ENCODE measurements at places on chromosomes 11 and 22. TPM values are rescaled to one million over a fixed set of nuclear protein-coding genes. Genes with fewer than 3 reads are reported as not detected.

DNA sequence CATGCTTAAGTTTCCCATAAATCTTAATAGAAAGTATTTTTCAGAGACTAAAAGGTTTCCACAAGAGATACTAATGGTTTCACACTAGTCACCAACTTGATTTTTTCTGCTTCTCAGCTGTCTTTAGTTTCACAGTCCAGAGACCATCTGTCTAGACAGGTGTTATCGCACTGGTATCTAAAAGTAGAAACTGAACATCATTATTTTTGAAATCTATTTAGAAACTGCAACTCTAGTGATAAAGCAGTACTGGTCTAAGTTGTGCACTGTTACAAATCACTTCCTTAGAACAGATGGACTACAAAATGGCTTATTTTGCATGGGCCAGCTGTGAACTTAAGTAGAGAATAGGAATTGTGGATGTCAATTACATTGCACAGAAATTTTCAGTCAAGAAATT lies 78.0 kb downstream of the CNTN5 start:
- no peak overlapping the region for H3K27ac ChIP-seq
- H3K36me3 ChIP-seq, result no peaks in the 10 kb centered on the region
- H3K4me1 ChIP-seq, result no peaks in the 10 kb centered on the region
- no peaks in the 10 kb centered on the region for H3K27me3 ChIP-seq
- H3K4me3 ChIP-seq, result no peak overlapping the region
- no peak for DNase-seq

- H3K27me3 ChIP-seq, result no peaks in the 10 kb centered on the region
- no peaks in the 10 kb centered on the region for H3K36me3 ChIP-seq
- H3K27ac ChIP-seq, result no peak overlapping the region
These were observed 985.3 kb upstream of the FAT3 start for GRCh38 chr11:91239359-91239758.

The DDI1 gene
- not detected for total RNA-seq

DNA sequence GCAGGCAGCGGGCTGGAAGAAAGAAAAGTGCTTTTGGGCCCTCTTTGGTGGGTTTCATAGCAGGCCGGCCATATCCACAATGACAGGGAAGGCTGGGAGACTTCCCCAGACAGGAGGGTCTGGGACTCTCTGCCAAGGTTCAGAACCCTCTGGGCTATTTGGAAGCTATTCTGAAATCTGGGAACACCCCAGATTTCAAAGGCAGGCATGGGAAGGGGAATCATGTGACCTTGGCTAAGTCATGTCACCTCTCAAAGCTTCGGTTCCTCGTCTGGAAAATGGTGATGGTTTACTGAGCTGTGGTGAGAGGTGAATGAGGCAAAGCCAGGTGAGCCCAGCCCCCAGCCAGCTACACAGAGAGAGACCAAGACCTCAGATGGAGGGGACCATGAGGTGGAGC lies 4.6 kb downstream of the CASTOR1 start:
- no peak for DNase-seq
- peaks cover 7% of the 10 kb centered on the region for H3K4me1 ChIP-seq
- no peak overlapping the region for H3K27ac ChIP-seq
- H3K4me3 ChIP-seq, result no peak overlapping the region

The LRFN4 gene
- 13.8 TPM for total RNA-seq

DNA sequence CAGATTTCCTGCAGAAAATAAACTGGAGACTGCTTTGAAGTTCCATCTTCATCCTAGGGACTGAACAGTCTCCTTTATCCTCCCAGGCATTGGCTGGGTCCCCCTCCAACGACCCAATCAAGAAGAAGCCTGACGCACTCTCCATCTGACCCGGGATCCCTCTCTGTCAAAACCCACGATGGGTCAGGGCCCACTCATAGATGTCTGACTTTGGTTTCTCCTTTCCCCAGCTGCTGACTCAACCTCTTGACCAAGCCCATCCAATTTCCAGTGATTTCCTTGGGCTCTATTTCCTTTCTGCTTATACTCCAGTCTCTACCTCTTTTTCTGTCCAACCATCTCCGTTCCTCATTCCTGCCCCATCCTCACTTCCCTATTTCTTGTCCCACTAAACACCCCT lies 189.7 kb downstream of the MIAT start:
- H3K27ac ChIP-seq, result no peak overlapping the region
- no peak for DNase-seq
- no peaks in the 10 kb centered on the region for H3K36me3 ChIP-seq
- H3K4me3 ChIP-seq, result no peak overlapping the region

DNA sequence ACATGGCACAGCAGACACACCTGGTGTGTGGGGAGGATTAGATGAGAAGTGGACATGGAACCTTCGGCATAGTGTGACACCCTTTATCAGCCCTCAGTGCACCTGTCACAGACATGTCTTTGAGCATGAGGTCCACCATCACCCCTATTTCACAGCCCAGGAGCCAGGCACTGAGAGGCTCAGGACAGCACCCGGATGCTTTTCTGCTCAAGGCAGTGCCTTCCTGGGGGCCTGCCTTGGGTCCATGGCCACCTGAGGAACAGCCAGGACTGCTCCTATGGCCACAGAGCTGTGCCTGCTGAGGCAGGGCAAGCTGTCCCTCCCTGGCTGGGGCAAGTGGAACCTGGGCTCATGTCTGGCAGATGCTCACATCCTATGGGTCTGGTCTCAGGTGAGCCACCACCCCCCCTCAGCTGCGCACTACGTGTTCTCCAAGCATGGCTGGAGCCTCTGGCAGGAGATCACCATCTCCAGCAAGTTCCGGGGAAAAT lies 75.8 kb downstream of the MORC2 start:
- H3K4me3 ChIP-seq, result no peak overlapping the region
- no peaks in the 10 kb centered on the region for H3K36me3 ChIP-seq
- H3K27me3 ChIP-seq, result no peaks in the 10 kb centered on the region
- no peak for DNase-seq
- H3K4me1 ChIP-seq, result no peaks in the 10 kb centered on the region
- H3K27ac ChIP-seq, result no peak overlapping the region

- no peak overlapping the region for H3K27ac ChIP-seq
- H3K36me3 ChIP-seq, result no peaks in the 10 kb centered on the region
- 0 out of 2 replicates have a peak, but pooled peaks cover 5% of the 10 kb centered on the region for H3K4me1 ChIP-seq
- DNase-seq, result no peak
These were observed 36.5 kb downstream of the OSBPL5 start for GRCh38 chr11:3128356-3129180.

The TLCD5 gene
- 7.7 TPM for total RNA-seq

DNA sequence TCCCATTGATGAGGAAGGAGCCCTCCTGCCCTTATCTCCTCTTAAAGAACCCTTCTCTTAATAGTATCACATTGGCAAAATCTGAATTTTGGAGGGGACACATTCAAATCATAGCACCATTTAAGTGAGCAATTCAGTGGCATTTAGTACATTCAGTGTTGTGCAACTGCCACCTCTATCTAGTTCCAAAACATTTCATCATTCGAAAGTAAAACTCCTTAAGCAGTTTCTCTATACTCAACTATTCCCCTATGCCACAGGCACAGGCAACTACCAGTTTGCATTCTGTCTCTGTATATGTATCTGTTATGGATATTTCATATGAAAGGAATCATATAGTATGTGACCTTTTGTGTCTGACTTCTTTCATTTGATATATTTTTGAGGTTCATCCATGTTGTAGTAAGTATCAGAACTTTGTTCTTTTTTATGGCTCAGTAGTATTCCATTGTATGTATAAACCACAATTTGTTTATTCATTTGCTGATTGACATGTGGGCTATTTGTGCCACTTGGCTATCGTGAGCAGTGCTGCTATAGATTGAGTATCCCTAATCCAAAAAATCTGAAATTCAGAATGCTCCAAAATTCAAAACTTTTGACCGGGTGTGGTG lies 22.9 kb downstream of the FAR1 start:
- no peaks in the 10 kb centered on the region for H3K4me1 ChIP-seq
- no peaks in the 10 kb centered on the region for H3K27me3 ChIP-seq
- H3K27ac ChIP-seq, result no peak overlapping the region
- no peak overlapping the region for H3K4me3 ChIP-seq
- DNase-seq, result no peak

- no peaks in the 10 kb centered on the region for H3K36me3 ChIP-seq
- no peak for DNase-seq
- no peak overlapping the region for H3K4me3 ChIP-seq
- H3K4me1 ChIP-seq, result peaks cover 13% of the 10 kb centered on the region
- no peak overlapping the region for H3K27ac ChIP-seq
These were observed 1.5 kb downstream of the MCHR1 start for GRCh38 chr22:40680819-40681183.

GRCh38 chr11:77967121-77967520 lies 27.3 kb downstream of the INTS4 start:
- no peaks in the 10 kb centered on the region for H3K27me3 ChIP-seq
- H3K4me3 ChIP-seq, result no peak overlapping the region
- H3K36me3 ChIP-seq, result no peaks in the 10 kb centered on the region
- H3K4me1 ChIP-seq, result no peaks in the 10 kb centered on the region

DNA sequence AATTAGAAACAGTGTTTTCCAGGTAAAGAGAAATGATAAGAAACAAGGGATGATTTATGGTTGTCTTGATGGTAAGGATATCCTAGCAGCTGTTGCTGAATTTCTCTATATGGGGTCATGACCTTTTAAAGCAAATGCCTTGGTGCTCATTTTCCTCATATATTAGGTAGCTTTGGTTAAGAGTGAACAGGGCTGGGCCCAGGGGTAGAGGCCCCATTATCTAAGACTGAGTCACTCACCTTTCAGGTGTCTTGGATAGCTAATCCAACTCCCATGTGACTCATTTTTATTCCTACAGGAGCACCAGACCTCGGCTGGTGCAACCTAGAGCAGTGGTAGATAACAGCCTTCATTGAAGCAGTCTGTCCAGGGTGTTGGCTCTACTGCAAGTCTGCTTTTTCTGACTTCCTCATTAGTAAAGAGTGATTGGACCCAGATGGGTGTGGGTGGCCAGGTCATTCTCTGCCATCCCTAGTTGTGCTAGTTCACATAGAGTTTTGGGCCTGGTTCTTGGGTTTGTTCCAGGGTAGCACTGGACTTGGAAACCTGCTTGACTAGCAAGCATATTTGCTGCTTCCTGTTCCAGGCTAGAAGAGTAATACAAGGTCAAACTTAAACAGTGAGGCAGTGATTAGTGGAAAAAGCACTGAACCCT lies 37.4 kb downstream of the CTNND1 start:
- H3K36me3 ChIP-seq, result peaks cover 65% of the 10 kb centered on the region
- peaks cover 35% of the 10 kb centered on the region for H3K4me1 ChIP-seq
- H3K27me3 ChIP-seq, result no peaks in the 10 kb centered on the region

GRCh38 chr11:35488117-35488516 lies 37.3 kb downstream of the PAMR1 start:
- no peaks in the 10 kb centered on the region for H3K36me3 ChIP-seq
- H3K27ac ChIP-seq, result no peak overlapping the region
- no peaks in the 10 kb centered on the region for H3K4me1 ChIP-seq
- no peak overlapping the region for H3K4me3 ChIP-seq
- DNase-seq, result no peak

- H3K27me3 ChIP-seq, result peaks cover 31% of the 10 kb centered on the region
- H3K4me3 ChIP-seq, result no peak within 1 kb of the TSS
- no peak for DNase-seq
- no peaks in the 10 kb centered on the region for H3K36me3 ChIP-seq
- no peak within 1 kb of the TSS for H3K27ac ChIP-seq
- H3K4me1 ChIP-seq, result no peaks in the 10 kb centered on the region
These were observed at the start of gene PHOX2A for GRCh38 chr11:72244060-72244360. Gene PHOX2A, minus strand, starts transcription at chr11:72244176. Its CDS starts 172 bp downstream, at chr11:72244004.

GRCh38 chr22:29690476-29690875 lies 29.3 kb upstream of the CABP7 start:
- peaks cover 28% of the 10 kb centered on the region for H3K4me1 ChIP-seq
- H3K36me3 ChIP-seq, result no peaks in the 10 kb centered on the region
- H3K27ac ChIP-seq, result no peak overlapping the region
